NCI-H526 treated with DMSO at 0.1 percent for 48 hours (cell line): ENCODE measurements at places on chromosomes 12 and 14.

DNA sequence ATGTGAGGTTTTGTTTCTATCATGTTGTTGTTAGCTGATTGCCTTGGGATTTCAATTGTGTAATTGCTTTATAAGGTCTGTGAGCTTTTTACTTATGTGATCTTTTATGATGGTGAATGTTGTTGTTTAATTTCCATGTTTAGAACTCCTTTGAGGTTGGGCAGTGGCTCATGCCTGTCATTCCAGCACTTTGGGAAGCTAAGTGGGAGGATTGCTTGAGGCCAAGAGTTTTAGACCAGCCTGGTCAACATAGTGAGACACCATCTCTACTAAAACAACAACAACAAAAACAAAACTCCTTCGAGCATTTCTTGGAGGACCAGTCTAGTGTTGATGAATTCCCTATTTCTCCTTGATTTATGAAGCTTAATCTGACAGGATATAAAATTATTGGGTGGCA is 102.1 kb upstream of the PMCH start:
- DNase-seq = no peak

GRCh38 chr12:94309373-94309772 is 150.3 kb downstream of the CEP83 start:
- no peak for DNase-seq

DNA sequence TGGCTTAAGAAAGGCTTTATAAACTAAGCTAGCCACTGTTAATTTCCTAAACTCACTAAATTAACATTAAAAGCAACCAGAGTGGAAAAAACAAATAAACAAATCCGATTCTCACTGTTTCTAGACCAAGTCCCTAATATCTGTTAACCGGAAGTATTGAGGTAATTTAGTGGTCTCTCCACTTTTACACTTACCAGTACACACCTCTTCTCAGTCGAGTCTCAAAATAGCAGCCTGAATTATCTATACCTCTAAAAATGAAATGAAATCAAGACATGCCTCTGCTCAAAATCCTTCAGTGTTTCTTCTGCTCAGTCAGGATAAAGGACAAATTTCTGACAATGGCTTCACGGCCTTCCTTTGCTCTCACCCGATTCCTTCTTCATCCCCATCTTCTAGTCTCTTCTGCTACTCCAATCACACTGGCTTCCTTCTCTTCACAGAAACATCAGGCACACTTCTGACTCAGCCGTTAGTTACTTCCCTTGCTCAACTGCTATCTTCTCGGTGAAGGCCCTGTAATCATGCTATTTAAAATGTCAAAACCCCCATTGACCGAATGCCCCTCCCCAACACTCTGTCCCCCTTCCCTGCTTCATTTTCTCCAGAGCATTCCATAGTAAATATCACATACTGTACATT is 161.3 kb downstream of the KITLG start:
- no peak for DNase-seq

DNA sequence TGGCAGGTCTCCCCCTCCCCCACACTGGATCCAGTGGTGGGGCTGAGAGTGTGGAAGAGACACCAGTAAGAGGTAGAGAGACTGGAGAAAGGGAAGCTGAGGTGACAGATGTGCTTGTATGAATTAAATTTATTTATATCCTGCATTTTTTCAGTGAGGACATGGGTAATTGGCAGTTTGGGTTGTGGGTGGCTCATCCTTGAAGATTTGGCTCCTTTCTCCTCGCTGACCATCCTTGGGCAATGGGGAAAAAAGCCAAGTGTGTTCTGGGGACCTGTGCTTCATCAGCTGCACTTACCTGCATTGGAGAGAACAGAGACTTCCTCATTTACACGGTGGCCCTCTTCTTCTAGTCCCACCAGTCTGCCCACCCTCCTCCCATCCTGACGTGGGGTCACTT is 86.4 kb downstream of the RFX4 start:
- no peak for DNase-seq

DNA sequence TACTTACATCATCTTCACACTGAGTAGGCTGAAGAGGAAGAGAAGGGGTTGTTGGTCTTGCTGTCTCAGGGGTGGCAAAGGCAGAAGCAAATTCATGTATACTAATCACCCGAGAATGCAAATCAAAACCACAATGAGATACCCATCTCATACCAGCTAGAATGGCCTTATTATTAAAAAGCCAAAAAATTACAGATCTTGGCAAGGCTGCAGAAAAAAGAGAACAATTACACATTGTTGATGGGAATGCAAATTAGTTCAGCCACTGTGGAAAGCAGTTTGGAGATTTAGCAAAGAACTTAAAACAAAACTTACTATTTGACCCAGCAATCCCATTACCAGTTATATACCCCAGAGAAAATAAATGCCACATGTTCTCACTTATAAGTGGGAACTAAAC is 154.9 kb downstream of the SEC23A start:
- peak; percentile 86 for DNase-seq

- DNase-seq = peak; percentile 56
Measured at GRCh38 chr12:89525305-89525823, 483 bp downstream of the POC1B start.

DNA sequence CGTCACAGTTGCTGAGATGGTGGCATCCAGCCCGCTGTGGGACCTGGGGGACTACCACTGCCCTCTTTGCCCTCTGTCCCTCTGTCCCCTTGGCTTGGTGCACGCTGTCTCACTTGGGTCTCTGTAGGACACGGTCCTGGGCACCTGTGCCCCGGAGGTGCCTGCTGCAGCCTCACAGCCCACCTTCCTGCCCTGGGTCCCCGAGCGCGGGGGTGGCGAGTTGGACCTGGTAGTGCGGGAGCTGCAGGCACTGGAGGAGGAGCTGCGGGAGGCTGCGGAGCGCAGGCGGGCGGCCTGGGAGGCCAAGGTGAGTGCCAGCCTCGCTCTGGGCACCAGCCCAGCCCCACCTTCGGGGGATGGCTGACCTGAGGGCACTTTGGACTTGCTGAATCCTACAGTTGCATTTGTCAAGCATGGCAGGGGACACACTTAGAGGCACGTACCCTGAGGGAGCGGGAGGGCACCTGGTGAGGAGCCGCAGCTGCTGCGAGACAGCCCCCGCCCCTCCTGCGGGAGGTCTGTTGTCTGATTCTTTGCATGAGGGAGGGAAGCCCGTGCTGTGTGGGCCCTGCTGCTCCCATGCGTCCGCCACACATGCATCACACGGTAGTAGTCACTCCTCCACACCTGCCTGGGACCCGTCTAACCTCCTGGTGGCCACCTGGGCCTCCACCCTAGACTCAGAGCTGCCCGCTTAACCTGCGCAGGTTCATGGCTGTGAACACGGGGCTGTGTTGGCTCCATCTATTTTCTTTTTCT is 6.8 kb downstream of the TEDC1 start:
- DNase-seq = no peak

- DNase-seq = no peak
Measured at GRCh38 chr12:20438299-20438779, 70.0 kb downstream of the PDE3A start.

- DNase-seq = no peak
Measured at GRCh38 chr14:35932136-35932535, 106.0 kb downstream of the BRMS1L start.
